ENCODE measurements at places on chromosomes 6 and 20.

GRCh38 chr6:105209950-105210706, 30.3 kb upstream of the POPDC3 start:
- DNase-seq, result peak; percentile 76

GRCh38 chr6:89566930-89567629, 71.5 kb downstream of the LYRM2 start:
- no peak for DNase-seq

DNA sequence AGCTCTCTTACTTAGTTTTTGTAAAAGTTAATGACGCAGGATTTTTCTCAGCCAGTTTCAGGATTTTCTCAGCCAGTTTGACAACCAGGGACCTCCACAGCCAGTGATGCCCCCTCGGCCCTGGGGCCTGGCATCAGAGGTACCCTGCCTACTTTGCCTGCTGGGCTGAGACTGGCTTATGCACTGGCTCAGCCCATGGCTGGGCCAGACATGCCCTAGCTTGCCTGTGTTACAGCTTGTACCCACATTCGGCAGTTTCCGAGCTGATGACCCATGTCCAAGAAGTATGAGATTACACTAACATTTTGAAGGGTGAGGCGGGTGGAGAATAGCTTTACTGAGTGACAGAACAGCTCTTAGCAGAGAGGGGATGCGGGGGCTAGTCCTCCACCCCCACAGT, 406.1 kb upstream of the HSF2 start:
- no peak for DNase-seq

DNA sequence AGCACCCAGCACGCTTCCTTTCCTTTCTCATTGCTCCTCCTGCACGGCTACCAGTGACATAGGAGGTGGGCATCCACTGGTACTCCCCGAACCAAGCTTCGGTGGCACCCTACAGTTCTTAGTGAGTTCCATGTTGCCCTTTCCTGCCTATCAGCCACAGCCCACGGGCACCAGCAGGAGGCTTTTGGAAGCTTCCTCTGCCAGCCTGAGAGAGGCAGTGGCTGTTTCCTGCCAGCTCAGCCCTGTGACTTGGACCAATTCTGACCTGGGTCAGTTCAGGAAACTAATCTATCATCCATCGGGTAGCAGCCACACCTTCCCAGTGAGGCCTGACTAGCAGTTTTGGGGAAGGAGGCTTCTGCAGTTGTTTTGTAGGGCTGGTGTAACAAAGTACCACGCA, 176.4 kb upstream of the UST start:
- DNase-seq, result no peak

- DNase-seq, result no peak
Observed at GRCh38 chr6:52187098-52187497, 923 bp downstream of the IL17A start.

GRCh38 chr6:49299279-49299678, 163.8 kb downstream of the MMUT start:
- no peak for DNase-seq

GRCh38 chr20:35618263-35619131, 2.9 kb downstream of the SPAG4 start:
- DNase-seq, result peak; percentile 9

- no peak for DNase-seq
Observed at GRCh38 chr6:126913651-126914050, 204.8 kb upstream of the RSPO3 start.

DNA sequence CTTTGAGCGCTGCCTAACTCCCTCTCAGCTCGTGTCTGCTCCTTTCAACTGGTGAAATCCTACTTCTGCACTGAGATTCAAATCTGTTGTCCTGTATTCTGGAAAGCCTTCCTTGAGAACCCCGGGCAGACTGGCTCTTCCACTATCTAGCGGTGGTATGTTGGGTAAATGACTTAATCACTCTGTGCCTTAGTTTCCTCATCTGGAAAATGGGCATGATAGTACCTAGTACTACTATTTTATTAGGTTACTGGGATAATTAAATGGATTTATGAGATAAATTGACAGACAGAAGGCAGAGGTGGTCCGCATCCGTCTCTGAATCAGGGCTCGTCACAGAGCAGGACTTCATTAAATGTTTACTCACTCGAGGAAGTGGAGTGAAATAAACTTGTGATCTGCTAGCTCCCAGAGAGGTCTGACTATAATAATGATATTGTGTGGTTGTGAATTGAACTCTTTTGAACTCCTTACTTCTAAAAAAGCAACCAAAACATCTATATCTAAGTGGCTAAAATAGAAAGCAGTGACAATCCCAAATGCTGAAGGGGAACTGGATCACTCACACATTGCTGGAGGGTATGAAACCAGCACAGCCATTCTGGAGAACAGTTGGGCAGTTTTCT, 26.6 kb downstream of the PPP1R16B start:
- DNase-seq, result no peak

GRCh38 chr6:122143813-122144601, 255.4 kb upstream of the HSF2 start:
- DNase-seq, result no peak

DNA sequence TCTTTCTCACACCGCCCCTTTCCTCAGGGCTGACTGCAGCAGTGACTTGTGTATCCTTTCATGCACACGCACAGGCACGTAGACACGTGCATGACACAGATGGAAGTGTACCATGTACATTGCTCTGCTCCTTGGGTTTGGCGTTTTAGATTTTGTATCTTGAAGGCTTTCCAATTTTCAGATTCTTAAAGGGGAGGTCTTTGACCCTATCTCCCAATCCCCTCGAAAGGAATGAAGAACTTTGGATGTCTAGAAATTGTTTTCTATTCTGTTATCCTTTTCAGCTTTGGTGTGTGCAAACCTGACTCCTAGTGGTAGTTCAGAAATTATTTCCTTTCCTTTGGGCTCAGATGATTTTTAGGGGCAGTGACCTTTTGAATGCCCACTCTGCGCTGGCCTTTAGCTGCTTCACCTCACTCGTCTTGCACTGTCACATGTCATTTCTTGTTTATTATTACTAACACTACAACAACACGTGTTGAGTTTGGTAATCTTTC, 63.0 kb downstream of the HIVEP1 start:
- no peak for DNase-seq

DNA sequence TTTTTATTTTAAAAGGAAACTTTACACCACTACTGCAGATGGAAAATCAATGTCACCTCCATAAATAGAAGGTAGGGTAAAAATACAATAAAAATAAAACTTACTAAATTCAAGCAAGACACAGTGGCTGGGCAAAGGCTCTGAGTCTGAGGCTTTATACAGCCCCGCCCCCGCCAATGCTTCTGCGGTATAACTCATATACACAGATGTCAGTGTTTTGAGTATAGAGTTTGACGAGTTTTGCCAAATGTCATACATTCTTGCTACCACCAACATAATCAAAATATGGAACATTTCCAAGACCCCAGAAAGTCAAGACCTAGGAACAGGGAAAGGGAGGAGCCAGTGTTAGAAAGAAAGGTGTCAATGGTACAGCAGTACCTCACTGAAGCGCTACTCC, 12.8 kb downstream of the NFATC2 start:
- peak; percentile 78 for DNase-seq

GRCh38 chr6:8545336-8545735, 110.0 kb upstream of the SLC35B3 start:
- DNase-seq, result no peak

GRCh38 chr6:102051720-102052119, 658.2 kb downstream of the GRIK2 start:
- no peak for DNase-seq

GRCh38 chr6:113763876-113764275, 93.3 kb upstream of the MARCKS start:
- peak; percentile 44 for DNase-seq

GRCh38 chr20:55597526-55597925, 407.8 kb downstream of the CBLN4 start:
- peak; percentile 19 for DNase-seq
